ENCODE measurements at places on chromosomes 7 and 10.
A peak's percentile ranks its signal among the peaks of the same experiment; 100 is the strongest.

- DNase-seq, result no peak
These were observed 507 bp downstream of the SAR1A start for GRCh38 chr10:70169649-70170364.

DNA sequence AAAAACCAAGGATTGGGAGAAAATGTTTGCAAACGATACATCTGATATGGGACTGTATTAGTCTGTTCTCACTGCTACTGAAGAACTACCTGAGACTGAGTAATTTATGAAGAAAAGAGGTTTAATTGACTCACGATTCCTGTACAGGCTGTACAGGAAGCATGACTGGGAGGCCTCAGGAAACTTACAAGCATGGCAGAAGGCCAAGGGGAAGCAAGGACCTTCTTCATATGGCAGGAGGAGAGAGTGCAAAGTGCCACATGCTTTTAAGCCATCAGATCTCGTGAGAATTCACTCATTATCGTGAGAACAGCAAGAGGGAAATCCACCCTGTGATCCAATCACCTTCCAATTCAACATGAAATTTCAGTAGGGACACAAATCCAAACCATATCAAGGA is 11.0 kb downstream of the ZNF713 start:
- DNase-seq, result no peak

- DNase-seq, result no peak
These were observed 18.7 kb downstream of the SEC24C start for GRCh38 chr10:73762915-73763314.

DNA sequence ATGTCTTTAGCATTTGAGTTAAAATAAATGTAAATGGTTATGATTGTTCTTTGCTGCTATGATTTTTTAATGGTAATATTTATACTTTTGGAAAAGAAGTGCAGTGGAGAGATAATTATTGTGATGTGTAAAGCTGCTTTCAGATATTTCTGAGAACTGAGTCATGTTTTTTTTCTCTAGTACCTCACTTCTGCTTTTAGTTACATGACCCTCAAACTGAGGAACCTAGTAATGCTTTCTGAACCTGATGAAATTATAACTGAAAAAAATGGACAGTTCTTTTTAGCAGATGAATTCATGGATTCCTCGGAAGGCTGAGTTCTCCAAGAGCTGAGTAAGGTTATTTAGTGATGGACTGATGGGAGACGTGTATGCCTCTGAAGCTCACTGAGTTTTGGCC is 167.8 kb downstream of the CDCA7L start:
- DNase-seq, result no peak

DNA sequence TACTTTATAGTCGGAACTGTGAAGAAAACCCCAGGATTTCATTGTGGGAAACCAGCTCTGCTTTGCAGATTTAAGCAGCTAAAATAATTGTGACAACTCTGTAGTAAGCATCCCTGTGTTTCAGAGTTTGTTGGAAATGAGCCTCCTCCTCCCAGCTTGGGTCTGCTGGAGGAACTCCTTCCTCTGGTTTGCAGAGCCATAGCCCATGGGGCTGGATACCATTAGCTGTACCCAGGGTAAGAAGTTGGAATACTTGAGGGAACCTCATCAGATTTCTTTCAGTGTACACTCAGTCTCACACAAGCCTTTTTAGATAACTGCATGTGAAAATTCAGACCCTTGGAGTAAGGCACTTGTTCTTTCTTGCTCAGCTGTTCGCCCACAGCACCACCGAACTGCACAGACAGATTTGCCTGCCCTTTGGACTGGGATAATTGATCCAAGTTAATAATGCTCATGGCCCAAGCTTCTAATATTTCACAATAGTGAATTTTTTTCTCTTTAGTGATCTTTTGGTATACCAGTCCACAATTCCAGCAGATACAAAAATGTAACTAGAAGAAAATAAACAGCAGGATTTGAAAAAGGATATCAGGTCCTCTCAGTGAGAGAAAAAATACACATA is 467.4 kb upstream of the FZD8 start:
- DNase-seq, result no peak

- no peak for DNase-seq
These were observed 76.6 kb downstream of the RBM33 start for GRCh38 chr7:155721056-155721455.

- DNase-seq, result no peak
These were observed 42.0 kb downstream of the MYL10 start for GRCh38 chr7:101586906-101587677.

- peak; percentile 44 for DNase-seq
These were observed 169.3 kb upstream of the AKR1E2 start for GRCh38 chr10:4656576-4657194.

DNA sequence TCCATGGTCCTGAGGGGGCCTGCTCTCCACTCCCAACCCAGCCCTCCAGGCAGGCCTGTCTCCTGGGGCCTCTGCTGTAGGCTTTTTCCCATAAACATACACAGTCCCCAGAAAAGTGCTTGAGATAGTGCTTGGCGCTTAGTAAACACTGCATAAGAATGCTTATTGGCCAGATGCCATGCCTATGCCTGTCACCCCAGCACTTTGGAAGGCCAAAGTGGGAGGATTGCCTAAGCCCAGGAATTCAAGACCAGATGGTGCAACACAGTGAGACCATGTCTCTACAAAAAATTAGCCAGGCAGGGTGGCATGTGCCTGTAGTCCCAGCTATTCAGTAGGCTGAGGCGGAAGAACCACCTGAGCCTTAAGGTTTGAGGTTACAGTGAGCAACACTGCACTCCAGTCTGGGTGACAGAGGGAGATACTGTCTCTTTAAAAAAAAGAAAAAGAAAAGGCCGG is 24.6 kb upstream of the ASL start:
- no peak for DNase-seq

- DNase-seq, result no peak
These were observed 332.6 kb downstream of the SH2D4B start for GRCh38 chr10:80870282-80870681.

DNA sequence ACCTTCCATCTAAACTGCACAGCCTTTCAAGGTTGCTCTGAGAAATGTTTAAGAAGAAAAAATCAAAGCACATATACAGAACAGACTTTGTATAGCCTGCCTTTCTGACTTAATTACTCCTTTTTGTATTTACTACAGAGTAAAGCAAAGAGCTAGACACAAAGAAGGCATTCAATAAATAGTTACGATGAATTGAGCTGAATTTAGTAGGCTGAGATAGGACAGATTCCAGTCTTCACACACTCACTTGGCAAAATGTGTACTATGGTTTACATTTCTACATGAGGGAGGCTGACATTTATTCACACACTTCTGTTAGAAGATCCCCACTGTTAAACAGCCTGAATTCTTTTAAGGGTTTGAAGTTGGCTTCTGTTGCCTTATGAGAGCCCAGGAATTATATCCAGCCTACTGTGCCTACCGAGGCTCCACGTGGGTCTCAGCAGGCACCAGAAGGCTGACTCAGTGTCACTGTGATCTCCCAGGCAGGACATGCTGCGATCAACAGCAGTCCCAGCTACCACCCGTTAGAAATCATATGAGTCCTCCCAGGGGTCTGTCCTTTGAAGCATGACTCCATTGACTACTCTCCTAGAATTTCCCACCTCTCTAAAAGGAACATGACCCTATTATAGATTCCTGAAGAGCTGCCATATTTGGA is 24.5 kb upstream of the SLC25A13 start:
- DNase-seq, result no peak

DNA sequence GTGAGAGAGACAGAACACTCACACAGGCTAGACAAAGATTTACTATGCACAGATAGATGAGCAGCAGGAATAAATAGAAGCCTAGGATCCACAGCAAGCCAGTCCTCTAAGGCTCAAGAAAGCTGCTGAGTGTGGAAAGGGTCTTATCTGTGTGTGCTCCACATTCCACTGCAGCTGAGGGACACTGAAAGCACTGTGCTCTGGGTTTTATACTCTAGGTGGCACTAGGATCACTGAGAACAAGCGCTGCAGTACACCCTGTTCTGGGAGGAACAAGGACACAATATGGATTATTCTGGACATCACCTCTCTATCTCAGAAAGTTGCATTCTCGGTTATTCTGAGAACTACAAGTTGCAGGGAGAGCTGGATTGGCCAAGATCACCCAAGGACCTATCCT is 4.9 kb upstream of the KLHL7 start:
- DNase-seq, result no peak

- no peak for DNase-seq
These were observed 88.1 kb downstream of the VOPP1 start for GRCh38 chr7:55484241-55484640.

DNA sequence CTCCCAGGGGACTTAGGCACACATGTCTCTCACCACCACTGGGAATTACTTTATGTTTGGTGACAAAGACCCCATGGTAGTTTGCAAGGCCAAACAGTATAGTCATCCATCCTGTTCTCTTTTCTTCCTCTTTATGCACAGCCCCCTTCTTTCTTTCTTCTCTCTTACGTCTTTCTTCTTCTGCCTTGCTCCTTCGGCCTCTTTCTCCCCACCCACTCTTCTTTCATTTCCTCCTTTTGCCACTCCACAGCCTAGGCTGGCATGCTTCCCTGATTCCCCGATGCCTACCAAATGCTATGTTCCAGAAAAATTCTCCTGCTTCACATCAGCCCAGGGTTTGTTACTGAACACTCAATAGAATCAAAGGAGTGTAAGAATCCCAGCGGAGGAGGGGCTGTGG is 62.4 kb upstream of the MKLN1 start:
- DNase-seq, result no peak

GRCh38 chr7:3896169-3896765 is 595.2 kb downstream of the SDK1 start:
- DNase-seq, result no peak

DNA sequence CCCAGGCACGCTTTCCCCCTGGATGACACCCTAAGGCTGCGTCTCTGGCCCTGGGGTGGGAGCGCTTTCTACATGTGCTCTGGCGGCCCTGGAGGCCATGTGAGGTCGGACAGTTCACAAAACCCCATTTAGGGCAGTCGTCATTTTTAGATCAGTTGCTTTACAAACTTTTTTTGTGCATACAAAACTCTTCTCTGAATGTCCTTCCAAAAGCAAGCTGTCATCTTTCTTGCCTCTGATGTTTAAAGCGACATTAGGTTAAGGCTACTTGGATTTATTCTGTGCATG is 5.9 kb downstream of the MAFK start:
- no peak for DNase-seq

- DNase-seq, result no peak
These were observed 630.0 kb upstream of the GRM3 start for GRCh38 chr7:86013662-86014061.

DNA sequence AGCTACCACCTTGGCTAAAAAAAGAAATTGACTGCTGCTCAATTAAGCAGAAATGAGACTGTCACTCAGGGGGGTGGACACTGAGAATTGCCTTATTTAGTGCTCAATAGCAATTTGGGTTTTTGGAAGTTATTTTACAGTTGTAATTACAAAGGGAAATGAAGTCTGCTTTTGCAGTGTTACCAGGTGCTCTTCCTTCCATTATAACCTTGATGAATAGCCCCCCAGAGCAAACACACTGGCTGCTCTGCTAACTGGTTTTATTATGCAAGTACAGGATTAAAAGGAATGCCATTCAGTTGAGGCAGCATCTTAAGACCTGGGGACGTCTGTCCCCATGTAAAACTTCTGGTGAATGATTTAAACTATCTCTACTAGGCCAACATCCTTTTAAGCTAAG is 191.0 kb downstream of the EVX1 start:
- DNase-seq, result no peak

GRCh38 chr10:22874189-22874854 is 53.5 kb upstream of the ARMC3 start:
- no peak for DNase-seq

DNA sequence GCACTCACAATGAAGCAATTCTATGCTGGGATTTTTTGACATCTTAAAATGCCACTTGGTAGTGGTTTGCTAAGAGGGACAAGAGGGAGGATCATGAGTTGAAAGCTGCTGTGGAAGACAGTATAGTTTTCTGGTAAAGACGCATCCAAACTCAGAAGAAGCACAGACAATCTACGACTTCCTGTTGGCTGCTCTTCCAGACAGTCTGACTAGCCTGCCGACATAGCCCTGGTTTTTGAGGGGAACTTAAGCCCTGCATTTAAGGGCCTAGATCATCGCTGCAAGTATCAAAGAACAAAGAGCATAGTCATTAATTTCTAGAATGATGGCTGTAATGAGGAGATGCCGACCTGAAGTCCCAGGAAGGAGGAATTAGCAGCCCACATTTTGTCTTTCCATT is 99.9 kb upstream of the IKZF1 start:
- no peak for DNase-seq

DNA sequence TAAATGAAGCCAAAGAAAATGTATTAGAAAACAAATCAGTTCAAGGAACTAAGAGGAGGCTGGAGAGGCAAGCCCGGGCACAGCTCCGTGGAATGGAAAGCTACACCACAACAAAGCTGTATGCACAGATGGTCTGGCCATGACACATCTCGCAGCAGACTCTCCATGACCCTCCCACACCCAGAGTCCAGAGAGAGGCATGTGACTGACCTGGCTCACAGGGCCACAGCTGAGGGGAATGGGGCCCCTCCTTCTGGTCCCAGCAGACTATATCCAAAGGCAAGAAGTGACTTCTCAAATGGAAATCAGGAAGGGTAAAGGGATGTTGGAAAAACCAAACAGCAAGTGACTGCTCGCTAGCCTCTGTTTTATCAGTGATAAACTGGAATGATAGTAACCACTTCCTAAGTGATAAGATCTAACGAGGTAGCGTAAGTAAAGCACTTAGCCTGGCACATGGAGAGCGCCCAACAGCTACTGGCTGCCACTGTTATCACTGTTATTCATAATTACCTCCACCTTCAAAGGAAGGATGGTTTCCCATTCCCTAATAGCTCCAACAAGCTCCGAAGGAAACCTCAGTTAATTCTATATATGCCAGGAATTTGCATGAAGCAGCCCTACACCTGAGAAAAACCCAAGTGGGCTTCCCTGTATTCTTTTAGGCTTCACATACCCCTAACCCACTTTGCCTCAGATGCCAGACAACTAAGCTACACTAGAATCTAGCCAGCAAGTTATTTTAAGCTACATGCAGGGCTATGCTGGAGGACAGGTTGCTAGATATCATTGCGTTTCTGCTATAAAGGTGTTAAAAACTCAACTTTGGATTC is 8.4 kb downstream of the OSBPL3 start:
- DNase-seq, result no peak

DNA sequence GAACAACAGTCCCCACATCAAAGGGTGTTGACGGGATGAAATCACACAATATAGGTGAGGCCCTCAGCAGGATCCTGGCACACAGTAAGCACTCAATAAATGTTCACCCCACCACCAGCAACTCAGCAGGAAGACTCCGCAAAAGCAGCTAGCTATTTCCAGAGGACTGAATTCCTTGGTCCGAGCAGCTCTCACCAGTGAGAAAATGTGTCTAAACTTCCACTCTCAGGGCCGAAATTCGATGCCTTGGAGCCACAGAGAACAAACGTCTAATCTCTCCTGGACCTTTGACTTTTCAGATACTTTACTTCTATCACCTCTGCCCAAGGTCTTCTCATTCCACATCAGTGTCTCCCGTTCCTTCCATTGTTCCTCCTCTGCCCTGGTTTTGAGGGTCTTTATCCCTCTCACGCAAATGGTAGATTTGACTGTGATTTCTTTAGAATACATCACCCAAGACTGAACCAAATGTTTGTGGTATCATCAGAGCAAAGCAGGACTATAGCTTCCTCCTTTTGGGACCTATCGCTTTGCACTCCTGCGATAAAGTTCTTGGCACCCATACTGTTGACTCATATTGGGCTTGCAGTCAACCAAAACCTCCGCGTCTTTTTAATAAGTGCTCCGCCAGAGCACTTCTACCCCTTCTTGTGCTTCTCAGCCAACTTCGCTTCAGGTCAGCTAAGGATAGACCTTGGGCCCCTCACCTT is 903 bp upstream of the NT5C2 start:
- DNase-seq, result no peak

- DNase-seq, result no peak
These were observed 265.3 kb downstream of the ELFN1 start for GRCh38 chr7:1935176-1936005.

Data from neural crest cell (in vitro differentiated cells).